ENCODE measurements at places on chromosomes 5 and 9. TPM values are rescaled to one million over a fixed set of nuclear protein-coding genes. Genes with fewer than 3 reads are reported as not detected.
A peak's percentile ranks its signal among the peaks of the same experiment; 100 is the strongest.

ORM1 gene
- not detected for total RNA-seq

AGXT2 gene
- not detected for total RNA-seq

CDC20B gene
- total RNA-seq: 0.23 TPM

SLC4A9 gene
- 0.06 TPM for total RNA-seq

DNA sequence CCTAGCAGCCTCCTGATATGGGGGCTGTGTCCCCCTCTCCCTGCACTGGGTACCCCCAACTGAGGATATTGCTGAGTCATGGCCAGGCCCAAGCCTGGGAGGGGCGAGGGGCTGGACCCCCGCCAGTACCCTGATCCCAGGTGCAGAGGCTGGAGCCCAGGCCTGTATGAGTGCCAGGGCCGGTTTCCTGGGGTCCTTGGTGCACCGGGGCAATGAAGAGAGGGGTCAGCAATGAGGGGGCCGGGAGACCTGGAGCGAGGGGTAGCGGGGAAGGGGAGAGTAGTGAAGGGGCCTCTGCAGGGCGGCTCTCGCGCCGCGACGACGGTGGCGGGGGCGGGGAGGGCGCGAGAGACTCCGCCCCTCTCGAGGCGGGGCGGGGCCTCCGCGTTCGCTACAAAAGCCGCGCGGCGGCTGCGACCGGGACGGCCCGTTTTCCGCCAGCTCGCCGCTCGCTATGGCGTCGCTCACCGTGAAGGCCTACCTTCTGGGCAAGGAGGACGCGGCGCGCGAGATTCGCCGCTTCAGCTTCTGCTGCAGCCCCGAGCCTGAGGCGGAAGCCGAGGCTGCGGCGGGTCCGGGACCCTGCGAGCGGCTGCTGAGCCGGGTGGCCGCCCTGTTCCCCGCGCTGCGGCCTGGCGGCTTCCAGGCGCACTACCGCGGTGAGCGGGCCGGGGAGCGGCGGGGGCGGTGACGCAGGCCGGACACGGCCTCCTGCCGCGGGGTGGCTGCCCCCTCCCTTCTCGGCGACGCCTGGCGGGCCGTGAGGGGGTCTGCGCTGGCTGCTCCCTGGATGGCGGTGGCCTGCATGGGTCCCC, at the start of gene SQSTM1:
Gene SQSTM1 (plus strand): TSS at position 423 of the 815 bp plus-strand sequence. CDS start 32 bp downstream, at position 455.
- DNase-seq: no peak

DNA sequence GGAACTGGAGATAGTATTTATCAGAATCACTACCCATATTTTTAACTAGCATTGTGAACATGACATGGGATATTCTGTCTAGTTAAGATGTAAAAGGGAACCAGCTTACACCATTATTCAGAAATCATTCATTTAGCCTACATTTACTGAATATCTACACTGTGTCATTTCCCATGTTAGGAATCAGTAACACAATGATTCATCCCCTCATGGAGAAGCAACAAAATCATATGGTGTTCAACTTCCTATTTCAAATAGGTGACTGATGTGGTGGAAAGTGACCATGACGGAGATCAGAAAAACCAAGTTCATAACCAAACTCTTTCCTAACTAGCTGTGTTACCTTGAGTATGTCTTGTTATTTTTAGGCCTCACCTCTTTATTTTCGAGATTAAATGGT, 550.0 kb upstream of the TUSC1 start:
- DNase-seq: no peak

DNA sequence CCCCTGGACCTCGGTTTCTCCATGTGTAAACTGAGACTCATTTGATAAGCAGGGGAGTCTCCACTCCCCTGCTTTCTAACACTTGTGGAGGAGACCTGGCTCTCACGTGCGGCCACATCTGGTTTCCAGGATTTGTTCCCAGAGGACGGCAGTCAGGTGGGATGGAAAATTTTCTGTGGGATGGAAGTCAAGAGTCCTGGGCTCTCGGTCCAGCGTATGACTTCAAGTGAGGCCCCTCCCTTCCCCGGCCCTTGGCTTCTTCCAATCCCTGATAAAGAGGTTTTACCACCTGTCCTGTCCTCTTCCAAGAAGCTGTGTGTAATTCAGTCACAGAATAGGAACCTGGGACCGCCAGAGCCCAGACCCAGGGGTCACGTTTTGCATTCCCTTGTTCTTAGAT, 35.0 kb downstream of the TMOD1 start:
- no peak for DNase-seq

GRCh38 chr5:141681695-141682641, at the start of gene ARAP3:
ARAP3 (minus strand) TSS chr5:141682230; CDS start chr5:141680486, 1,744 bp downstream.
- DNase-seq: no peak

GRCh38 chr5:159422361-159422760, 92.1 kb upstream of the IL12B start:
- no peak for DNase-seq

DNA sequence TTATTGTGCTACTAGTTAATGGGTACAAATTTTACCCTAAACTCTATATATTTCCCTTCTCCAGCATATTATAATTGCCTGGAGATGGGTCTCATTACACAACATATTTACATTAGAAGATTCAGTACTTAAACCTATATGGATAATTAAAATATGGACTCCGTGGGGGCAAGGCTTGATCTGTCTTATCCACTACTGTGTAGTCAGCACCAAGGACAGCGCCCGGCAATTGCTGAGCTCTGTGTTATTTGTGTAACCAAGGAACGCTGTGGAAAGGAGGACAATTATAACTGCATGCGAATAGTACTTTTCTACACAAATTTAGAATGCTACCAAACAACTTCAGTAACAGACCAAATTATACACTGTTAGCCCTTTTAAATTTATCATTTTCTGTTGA, 77.7 kb downstream of the DNAH5 start:
- DNase-seq: no peak

GRCh38 chr5:104353371-104353770, 790.8 kb upstream of the NUDT12 start:
- DNase-seq: no peak

GRCh38 chr9:80175286-80176150, 603.8 kb downstream of the TLE4 start:
- DNase-seq: peak; percentile 5

DNA sequence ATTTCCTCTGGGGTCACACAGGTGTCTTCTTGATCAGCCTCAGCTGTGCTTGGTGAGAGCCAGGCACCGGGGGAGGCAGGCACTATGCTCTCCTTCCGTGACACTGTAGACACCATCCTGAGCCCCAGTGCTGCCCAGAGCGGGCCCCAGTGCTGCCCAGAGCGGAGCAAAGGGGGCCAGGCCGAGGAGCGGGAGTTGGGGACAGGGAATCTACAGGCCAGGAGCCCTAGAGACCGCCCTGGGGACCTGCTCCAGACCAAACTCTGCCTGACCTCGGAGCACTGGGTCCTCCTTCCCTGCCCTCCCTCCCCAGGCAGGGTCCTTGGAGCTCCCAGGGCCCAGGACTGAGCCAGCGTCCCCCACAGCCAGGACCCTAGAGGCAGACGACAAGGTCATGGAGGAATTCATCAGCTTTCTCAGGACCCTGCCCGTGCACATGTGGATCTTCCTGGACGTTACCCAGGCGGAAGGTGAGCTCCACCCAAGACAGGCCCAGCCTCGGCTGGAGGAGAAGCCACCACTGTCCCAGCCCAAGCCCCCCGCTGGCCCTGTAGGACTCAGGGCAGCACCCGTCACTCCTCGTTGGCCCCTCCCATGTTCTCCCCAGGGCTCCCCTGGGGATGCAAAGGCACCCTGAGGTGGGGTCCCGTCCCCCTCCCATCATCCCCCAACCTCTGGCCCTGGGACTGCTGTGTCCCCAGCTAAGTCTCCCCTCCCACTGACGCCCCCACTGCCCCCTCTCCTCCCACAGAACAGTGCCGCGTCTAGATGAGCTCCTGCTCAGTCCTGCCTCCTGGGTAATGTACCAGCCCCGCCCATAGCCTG, 30.2 kb downstream of the PAEP start:
- no peak for DNase-seq

Measured in glomerular endothelial cell (primary cell).